Nephron progenitor cell (in vitro differentiated cells): ENCODE measurements at places on chromosomes 6 and 20.
A peak's percentile ranks its signal among the peaks of the same experiment; 100 is the strongest.

- H3K36me3 ChIP-seq = no peaks in the 10 kb centered on the region
- H3K27ac ChIP-seq = no peak overlapping the region
- DNase-seq = no peak
- peaks cover 15% of the 10 kb centered on the region for H3K4me1 ChIP-seq
Measured at GRCh38 chr6:118188561-118188960, 281.5 kb downstream of the SLC35F1 start.

DNA sequence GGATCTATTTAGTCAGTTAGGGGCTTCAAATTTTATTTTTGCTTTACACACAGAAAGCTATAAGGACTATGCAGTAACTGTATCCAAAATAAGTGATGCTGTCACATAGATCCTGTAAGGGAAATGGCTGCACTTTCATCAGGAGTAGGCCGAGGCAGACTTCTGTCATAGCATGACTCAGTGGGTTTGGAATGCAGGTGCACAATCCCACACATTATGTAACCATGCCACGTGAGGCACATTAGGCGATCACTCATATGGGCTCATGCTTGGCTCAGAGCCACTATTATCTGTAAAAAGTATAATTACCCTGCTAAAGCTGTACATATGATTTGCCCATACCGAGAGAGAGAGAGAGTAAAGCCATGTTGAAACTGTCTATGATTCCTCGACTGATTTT, 1189.4 kb upstream of the EYS start:
- DNase-seq = no peak
- peaks cover 3% of the 10 kb centered on the region for H3K27me3 ChIP-seq
- no peak overlapping the region for H3K4me3 ChIP-seq
- H3K36me3 ChIP-seq = no peaks in the 10 kb centered on the region

DNA sequence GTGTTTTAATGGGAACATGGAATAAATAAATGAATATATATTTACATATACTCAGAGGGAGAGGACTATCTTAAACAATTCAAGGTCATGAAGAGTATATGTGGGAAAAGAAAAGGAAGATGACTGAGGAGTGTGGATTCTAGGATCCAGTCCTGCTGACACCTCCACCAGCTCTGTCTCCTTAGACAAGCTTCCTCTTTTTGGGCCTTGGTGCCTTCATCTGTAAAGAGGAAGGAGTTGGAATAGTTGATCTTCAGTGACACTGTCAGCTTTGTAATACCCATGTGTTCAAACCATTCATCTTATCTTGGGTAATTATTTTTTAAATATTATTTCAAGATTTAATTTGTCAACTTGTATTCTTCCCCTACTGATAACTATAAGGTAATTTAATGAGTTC, 338.0 kb downstream of the ADGRB3 start:
- peaks cover 4% of the 10 kb centered on the region for H3K27me3 ChIP-seq
- no peak overlapping the region for H3K4me3 ChIP-seq

DNA sequence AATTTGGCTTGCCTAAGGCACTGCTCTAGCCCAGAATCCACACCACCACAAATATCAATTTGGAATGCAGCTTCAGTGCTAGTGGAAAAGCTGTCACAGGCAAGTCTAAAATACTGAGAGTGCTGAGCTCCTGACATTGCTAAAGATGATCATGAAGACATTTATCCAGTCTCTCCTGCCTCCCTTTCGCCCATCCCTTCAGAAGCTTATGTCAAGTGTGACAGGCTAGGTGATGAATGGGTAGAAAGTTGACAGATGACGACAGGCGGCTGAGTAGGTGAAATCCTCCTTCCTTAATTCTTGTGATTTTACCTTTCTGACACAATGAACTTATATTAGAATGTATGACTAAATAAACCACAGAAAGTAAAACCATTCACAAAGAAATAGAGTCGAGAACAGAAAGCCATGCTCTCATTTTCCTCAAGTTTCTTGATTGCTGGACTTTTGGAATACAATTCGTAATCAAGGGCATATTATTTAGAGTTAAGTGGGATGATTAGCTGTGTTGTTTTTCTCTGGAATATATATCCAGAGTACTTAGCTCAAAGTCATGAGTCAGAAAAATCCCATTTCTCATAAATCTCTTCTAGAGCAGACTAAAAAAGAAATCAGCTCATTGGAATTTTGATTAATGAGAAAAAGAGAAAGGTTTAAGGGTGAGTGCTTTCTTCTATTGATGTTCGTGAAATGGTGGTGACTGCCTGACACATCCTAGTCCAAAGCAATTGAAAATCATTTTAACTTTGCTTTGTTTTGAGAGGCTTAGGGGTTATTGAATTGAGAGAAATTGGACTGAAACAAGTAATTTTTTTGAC, 1228.2 kb upstream of the CITED2 start:
- no peak overlapping the region for H3K27ac ChIP-seq
- no peak overlapping the region for H3K4me3 ChIP-seq
- no peaks in the 10 kb centered on the region for H3K4me1 ChIP-seq
- no peaks in the 10 kb centered on the region for H3K36me3 ChIP-seq

- H3K27ac ChIP-seq = no peak overlapping the region
- H3K4me1 ChIP-seq = peaks cover 10% of the 10 kb centered on the region
- no peak for DNase-seq
- H3K4me3 ChIP-seq = no peak overlapping the region
Measured at GRCh38 chr6:39653612-39654011, 71.6 kb downstream of the KIF6 start.

DNA sequence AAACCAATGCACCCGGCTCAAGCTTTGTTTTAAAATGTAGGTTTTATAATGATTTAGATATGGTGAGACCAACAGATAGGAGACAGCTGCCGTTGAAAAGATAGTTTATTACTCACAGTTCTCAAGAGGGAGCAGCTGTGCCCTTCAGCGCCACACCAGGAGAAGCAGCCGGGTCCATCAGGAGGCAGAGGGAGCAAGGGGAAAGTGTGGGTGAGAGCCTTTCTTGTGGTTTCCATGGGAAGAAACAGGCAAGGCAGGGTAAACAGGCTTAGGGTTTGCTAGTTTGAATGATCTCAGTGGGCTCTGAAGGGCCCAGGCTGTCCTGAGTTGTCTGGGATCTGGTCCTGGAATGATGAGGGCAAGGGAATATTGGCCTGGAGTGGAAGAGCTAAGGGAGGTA, 117.7 kb upstream of the PLCB4 start:
- H3K36me3 ChIP-seq = no peaks in the 10 kb centered on the region
- H3K4me1 ChIP-seq = peaks cover 30% of the 10 kb centered on the region
- no peak overlapping the region for H3K4me3 ChIP-seq
- H3K27ac ChIP-seq = peak overlapping the region; percentile 61
- no peak for DNase-seq

GRCh38 chr6:140049251-140049650, 674.8 kb upstream of the CITED2 start:
- no peak overlapping the region for H3K4me3 ChIP-seq
- H3K4me1 ChIP-seq = peaks cover 27% of the 10 kb centered on the region
- no peaks in the 10 kb centered on the region for H3K36me3 ChIP-seq
- no peak overlapping the region for H3K27ac ChIP-seq
- no peaks in the 10 kb centered on the region for H3K27me3 ChIP-seq
- DNase-seq = no peak

GRCh38 chr6:78505178-78505577, 362.2 kb upstream of the IRAK1BP1 start:
- peaks cover 6% of the 10 kb centered on the region for H3K27me3 ChIP-seq
- no peak overlapping the region for H3K27ac ChIP-seq
- H3K4me3 ChIP-seq = no peak overlapping the region
- no peak for DNase-seq
- H3K36me3 ChIP-seq = no peaks in the 10 kb centered on the region

GRCh38 chr6:123213921-123214320, 217.9 kb downstream of the CLVS2 start:
- no peaks in the 10 kb centered on the region for H3K4me1 ChIP-seq
- no peak overlapping the region for H3K4me3 ChIP-seq
- no peak for DNase-seq
- no peaks in the 10 kb centered on the region for H3K36me3 ChIP-seq
- H3K27me3 ChIP-seq = no peaks in the 10 kb centered on the region

- H3K4me3 ChIP-seq = no peak overlapping the region
- H3K4me1 ChIP-seq = no peaks in the 10 kb centered on the region
- no peak for DNase-seq
- peaks cover 3% of the 10 kb centered on the region for H3K27me3 ChIP-seq
- H3K27ac ChIP-seq = no peak overlapping the region
Measured at GRCh38 chr6:107331409-107332386, 127.7 kb downstream of the PDSS2 start.

DNA sequence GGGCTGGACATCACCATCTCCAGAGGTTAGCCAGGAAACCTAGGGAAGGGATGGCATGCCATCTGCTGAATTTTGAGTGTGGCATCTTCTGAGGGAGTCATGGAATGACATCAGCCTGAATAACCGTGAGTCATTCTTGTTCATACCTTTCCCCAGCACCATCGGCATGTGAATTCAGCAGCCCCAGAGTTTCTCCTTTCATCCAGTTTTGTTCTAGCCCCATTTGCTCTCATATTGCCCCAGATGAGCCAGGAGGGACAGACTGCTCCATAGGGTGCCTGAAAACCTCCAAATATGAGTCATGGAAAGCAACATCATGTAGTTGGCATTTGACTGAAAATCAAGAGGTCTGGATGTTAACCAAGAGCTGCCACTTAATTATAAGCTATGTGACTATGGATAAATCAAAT, 219.2 kb upstream of the SGK1 start:
- peaks cover 8% of the 10 kb centered on the region for H3K4me1 ChIP-seq
- no peaks in the 10 kb centered on the region for H3K27me3 ChIP-seq
- H3K4me3 ChIP-seq = no peak overlapping the region
- H3K27ac ChIP-seq = no peak overlapping the region
- no peak for DNase-seq

- H3K36me3 ChIP-seq = peaks cover 4% of the 10 kb centered on the region
- H3K27me3 ChIP-seq = no peaks in the 10 kb centered on the region
- no peak for DNase-seq
- H3K4me1 ChIP-seq = no peaks in the 10 kb centered on the region
- no peak overlapping the region for H3K4me3 ChIP-seq
Measured at GRCh38 chr20:38060536-38060935, 27.0 kb downstream of the RPRD1B start.

- peak overlapping the region; percentile 29 for H3K4me3 ChIP-seq
- no peak for DNase-seq
Measured at GRCh38 chr6:98039904-98040607, 757.0 kb upstream of the MMS22L start.
